Cerebellar nuclear complex (tissue), 1 donor: ENCODE measurements at places on chromosomes 4 and X.

DNA sequence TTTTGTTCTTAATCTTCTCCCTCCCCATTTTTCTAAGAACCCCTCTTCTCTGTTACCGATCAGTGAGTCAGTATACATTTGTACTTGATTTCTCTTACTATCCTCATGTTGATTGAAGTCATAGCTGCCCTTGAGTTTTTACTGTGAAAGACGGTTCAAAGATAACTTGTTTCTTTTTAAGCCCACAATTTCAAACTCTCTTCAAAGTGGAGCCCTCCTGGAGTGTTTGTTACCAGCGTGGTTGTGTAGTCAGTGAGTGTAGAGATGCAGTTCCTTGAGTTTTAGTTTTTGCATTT is 7.9 kb downstream of the PPP1R3F start:
- DNase-seq, result no peak

GRCh38 chr4:145012841-145013240 is 85.2 kb downstream of the ANAPC10 start:
- DNase-seq, result no peak

- DNase-seq, result no peak
Measured at GRCh38 chr4:119632216-119632615, 3.6 kb upstream of the PDE5A start.

GRCh38 chr4:37780444-37781130 is 45.9 kb upstream of the PGM2 start:
- DNase-seq, result no peak
